ENCODE measurements at places on chromosomes 6 and 20.

GRCh38 chr6:132418235-132418965, 17.1 kb upstream of the MOXD1 start:
- DNase-seq = no peak

DNA sequence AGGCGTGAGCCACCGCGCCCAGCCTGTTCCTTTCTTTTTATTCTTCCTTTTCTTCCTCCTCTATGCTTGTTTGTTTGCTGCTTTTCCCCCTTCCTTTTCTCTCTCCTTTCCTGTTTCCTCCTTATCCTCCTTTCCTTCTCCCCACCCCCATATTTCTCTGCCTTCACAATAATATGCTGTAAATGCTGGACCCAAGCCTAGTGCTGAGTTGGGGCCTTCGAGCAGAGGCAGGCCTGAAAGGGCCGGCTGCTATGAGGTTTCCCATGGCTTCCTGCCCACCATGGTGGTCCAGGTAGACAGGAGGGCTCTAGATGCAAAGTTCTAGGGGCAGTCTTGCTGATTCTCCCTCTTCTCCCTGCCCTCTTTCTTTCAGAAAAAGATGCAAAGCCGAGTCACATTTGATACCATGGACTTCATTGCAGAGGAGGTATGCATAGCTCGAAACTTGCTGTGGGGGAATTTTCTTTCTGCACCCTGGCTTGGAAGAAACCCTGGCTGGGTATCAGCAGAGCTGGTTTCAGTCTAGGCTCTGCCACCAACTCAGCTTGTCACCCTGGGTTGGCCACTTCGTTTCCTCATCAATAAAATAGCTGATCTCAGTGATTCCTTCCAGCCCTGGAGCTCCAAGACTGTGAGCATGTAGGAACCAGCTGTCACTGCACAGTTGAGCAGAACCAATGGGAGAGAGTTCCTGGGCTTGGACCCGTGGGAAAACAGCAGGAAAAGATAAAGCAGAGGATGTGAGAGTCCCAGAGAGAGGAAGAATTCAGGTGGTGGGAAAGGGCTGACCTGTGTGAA, 7.4 kb downstream of the CNBD2 start:
- no peak for DNase-seq

DNA sequence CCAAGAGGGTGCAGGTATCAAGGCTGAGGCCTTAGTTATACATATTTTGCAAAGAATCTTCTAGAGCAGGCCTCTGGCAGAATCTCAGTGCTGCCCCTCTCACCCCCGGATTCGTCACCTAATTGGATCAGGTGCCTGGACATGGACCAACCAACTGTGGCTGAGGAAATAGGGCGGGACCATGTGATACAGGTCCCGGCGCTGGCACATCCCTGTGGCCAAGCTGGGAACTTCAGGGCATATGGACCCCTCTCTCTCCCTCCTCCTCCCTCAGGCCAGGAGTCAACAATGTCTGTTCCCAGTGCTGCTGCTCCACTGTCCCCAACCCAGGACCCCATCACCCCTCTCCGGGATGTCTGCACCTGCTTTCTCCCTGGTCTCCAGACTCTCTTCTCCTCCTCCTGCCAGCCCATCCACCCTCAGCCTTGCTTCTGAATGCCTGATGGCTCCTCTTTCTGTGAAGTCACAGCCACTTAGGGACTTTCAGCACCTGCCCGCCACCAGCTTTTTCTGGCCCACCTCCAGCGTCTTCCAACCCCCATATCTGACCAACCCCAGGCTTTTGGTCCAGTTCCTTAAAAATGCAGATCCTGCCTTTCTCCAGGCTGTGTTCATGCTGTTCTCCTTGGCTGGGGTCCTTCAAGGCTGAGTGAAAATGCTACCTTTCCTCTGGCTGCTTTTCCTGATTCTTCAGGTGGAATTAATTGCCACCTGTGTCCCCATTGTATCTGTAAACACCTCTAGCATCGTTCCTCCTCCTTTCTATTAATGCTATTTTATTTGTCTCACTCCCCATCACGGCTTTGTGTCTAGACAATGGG, 19.0 kb upstream of the MLN start:
- peak; percentile 25 for DNase-seq

DNA sequence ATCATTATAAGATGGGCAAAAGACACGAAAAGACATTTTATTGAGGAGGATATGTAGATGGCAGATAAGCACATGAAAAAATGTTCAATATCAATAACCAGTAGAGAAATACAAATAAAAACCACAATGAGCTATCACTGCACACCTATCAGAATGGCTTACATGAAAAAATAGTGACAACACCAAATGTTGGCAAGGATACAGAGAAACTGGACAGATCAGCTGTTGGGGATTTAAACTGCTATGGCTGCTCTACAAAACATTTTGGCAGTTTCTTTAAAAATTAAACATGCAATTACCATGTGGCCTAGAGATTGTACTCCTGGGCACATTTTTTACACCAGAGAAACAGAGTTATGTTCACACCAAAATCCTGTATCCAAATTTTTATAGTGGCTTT, 172.7 kb upstream of the TENT5A start:
- DNase-seq = no peak

DNA sequence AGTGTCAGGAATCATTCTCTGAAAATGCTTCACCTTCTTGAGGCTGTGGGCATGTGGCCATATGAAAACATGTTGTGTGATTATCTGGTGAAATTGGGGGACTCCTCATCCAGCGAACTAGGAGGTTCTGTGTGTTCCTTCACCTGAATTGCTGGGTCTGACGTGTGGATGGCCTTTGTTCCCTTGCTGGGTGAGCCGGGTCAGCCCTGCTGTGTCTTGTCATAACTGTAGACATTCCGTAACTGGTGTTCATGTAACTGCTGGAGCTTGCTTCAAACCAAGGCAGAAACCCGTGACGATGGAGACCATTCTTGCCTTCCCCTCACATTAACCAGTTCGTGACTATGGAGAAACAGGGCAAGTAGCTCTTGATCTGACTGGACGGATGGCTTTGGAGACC, 123.5 kb downstream of the GMPR start:
- DNase-seq = no peak

DNA sequence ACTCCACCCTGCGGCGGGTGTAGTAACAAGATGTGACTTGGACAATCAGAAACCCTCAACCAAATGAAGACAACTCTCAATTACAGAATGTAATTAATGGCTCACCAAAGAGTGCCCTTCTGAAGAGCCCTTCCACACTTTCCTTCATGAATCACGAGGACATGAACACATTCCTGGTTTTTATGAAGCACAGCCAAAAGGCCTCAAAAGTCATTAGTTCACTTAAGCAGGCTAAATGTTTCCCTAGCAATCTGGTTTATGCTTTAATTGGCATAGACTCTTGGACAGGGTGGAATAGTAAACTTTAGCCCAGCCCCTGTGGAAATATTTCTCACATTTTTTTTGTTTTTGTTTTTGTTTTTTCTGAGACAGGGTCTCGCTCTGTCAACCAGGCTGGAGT, 20.5 kb downstream of the CPNE5 start:
- no peak for DNase-seq

DNA sequence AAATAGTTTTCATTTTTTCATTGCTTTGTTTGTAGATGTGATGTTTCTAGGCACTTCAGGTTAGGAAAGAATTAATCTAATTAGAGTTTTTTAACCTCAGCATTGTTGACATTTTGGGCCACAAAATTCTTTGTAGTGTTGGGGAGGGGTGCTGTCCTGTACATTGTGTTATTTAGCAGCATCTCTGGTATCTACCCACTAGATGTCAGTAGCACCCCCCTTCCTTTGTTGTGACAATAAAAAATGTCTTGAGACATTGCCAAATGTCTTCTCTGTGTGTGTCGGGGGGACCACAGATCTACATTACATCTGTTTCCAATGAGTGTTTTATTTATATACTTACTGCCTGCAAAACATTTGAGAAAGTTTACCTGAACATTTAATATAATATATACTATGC, 45.6 kb downstream of the EYA4 start:
- no peak for DNase-seq

GRCh38 chr6:4004249-4004648, 74.7 kb downstream of the FAM217A start:
- DNase-seq = no peak

All from NCI-H345 (cell line).